ENCODE measurements at places on chromosomes 5 and 9.

DNA sequence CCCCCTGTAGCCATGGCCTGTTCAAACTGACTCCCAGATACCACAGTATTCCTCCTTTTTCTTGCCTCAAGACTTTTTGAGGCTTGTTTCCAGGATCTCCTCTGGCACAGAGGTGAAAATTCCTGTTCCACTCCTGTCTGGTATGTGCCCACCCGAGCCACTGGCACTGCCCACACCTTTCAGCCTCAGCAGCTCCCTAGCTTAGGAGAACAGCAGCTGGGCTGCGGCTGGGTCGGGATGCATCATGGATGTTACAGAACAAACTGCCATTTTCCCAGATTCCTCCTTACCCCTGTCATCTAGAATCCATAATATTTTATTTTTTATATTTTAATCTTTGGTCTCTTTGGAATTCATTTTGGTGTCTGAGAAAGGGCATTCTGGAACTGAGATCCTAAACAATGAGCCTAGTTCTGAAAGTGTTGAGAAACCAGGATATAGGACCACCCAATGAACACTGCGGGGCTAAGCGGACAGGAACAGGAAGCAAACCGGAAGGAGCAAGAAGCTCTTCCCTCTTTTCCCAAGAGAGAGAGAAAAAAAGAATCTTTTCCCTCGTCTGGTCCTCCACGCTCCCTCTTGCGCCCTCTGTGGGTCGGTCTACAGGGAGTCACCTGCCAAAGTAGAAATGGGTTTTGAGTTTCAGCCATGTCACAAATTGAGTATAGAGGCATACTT lies 12.5 kb downstream of the OR2S2 start:
- DNase-seq: no peak

DNA sequence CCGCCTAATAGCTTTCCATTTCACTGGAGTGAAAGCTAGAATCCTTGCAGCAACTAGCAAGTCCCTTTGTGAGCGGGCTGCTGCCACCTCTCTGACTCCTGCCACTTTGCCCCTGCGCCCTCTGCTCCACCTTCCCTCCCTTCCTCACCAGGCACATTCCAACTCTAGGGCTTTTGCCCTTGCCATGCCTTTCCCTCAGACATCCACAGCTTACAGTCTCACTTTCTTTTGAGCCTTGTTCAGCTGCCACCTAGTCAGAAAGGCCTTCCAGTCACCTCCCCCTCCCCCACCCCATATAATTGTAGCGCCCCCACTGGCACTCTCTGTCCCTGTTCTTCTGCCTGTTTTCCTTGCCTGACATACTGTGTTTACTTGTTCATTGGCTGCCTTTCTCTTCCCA lies 31.0 kb downstream of the CYSTM1 start:
- DNase-seq: no peak

GRCh38 chr5:126816649-126817048 lies 39.7 kb downstream of the LMNB1 start:
- no peak for DNase-seq

- no peak for DNase-seq
Measured at GRCh38 chr9:30597608-30598007, 1786.8 kb upstream of the ACO1 start.

DNA sequence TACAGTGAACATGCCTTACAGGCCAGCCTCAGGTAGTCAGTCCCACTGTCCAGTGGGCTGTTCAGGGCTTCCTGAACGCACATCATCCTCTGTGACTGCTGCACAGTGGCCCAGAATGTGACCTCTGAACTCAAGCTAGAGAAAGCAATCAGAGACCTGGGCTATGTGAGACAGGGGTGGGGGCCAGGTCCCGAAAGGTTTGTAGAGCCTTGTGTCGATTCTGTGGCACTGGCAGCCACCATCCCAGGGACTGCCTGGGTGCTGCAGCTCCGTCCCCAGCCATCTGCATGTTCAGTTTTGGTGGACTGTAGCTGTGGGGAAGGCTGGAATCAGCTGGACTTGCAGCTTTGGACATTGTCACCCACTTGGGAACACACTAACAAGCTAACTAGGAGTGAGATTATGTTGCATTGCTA lies 47.7 kb downstream of the MVB12B start:
- DNase-seq: no peak

DNA sequence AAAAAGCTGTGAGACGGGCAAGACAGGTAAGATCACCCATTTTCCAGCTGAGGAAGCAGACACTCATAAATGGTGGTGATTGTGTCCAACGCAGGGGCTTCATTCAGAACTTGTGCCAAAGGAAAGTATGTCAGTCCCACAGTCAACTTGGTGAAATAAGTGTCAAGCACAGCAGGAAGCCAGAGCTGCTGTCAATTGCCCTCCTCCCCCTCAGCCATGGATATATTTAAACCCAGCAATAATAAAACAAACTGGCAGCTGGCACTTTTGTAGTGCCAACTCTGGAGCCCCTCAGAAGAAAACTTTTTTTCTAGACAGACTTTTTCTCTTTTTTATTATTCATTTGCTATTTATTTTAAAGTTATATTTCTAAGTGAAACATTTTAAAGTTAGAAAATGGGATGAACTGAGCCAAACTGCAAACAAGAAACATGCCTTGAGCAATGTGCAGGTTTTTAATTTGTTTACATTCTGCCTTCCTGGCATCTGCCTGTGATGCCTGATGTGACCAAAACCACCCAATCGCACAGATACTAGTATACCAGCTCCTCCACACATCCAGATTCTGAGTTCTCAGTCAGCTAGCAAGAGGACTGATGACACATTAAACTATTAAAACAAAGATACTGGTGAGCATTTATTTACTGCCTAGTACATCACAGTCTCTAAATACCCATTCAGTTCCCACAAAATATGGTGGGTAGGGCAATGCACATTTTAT lies 17.0 kb downstream of the DMAC1 start:
- DNase-seq: no peak

GRCh38 chr5:110294281-110294680 lies 432.2 kb downstream of the TMEM232 start:
- DNase-seq: no peak

DNA sequence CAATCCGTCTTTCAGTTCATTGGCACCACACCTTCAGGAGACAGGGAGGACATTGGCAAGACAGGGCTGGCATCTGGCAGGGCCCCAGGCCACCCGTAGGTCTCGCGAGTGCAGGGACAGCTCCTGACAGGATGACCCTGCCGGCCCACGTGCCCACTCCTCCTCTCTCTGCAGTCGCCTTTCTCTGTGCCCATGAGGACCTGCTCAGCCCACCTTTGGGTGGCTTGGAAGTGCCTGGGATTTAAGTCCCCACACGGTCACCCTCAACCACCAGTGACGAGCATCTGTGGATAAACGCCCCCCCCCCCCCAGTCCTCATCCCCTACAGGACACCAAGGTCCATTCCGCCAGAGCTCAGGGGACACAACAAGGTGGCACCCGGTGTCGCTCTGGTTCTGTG lies 4.1 kb downstream of the MRPL36 start:
- DNase-seq: no peak

DNA sequence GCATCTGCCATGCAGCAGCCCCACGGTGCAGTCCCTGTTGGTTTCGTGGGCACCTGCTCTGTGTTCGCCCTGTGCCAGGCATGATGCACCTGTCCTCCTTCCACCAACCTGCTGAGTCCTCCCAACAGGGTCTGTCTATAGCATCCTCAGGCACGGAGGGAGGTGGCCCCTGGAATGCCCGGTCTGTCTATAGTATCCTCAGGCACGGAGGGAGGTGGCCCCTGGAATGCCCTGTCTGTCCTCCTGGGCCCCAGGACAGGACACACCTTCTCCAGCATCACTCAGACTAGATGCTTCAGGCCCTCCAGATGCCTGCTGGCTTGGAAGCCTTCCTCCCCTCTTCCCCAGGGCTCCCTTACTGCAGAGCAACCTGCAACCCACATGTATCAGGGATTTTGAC lies 9.9 kb upstream of the PHYHD1 start:
- no peak for DNase-seq

DNA sequence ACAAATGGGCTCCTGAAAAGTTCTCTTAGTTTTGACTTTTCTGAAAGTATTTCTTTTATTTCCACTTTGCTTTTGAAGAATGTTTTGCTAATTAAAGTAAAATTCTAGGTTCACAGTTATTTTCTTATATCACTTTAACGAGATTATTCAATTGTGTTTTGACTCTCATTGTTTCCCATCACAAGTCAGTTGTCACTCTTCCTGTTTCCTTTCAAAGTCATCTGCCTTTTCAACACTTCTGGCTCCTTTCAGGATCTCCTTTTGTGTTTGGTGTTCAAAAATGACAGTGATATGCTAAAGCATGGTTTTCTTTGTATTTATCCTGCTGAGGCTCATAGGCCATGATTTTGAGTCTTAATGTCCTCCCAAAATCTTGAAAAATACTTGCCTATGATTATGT lies 235.4 kb upstream of the TAS2R1 start:
- no peak for DNase-seq

DNA sequence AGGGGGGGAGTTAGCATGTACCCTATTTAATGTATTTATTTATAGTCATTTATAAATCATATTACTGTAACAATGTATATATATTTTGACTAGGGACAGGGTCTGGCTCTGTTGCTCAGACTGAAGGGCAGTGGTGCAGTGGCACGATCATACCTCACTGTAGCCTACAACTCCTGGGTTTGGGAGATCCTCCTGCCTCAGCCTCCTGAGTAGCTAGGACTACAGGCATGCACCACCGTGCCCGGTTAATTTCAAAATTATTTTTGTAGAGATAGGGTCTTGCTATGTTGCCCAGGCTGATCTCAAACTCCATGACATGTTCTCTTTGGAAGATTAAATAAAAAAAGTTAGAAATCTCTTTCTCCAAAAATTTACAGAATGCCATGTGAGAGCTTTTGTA lies 52.8 kb downstream of the ARHGEF28 start:
- DNase-seq: no peak

- DNase-seq: no peak
Measured at GRCh38 chr9:104313396-104314110, 190.5 kb upstream of the OR13F1 start.

DNA sequence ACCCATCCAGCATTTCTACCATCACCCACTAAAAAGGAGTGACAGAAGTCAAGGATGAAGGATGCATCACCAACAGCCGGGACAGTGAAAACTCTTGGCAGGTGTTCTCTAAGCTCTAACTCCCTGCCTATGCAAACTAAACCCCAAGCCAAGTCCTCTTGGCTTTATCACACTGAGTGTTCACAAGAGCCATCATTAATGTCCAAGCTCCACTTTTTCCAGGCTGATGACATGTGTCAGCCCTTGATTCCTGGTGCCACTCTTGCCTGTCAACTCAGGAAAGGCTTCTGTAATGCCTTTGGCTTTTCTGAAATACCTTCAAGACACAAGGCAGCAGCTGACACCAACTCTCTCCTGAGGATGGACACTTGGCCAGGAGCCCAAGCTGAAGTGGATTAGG lies 86.9 kb downstream of the NR6A1 start:
- no peak for DNase-seq

- no peak for DNase-seq
Measured at GRCh38 chr5:108728566-108729241, 19.0 kb upstream of the FER start.

DNA sequence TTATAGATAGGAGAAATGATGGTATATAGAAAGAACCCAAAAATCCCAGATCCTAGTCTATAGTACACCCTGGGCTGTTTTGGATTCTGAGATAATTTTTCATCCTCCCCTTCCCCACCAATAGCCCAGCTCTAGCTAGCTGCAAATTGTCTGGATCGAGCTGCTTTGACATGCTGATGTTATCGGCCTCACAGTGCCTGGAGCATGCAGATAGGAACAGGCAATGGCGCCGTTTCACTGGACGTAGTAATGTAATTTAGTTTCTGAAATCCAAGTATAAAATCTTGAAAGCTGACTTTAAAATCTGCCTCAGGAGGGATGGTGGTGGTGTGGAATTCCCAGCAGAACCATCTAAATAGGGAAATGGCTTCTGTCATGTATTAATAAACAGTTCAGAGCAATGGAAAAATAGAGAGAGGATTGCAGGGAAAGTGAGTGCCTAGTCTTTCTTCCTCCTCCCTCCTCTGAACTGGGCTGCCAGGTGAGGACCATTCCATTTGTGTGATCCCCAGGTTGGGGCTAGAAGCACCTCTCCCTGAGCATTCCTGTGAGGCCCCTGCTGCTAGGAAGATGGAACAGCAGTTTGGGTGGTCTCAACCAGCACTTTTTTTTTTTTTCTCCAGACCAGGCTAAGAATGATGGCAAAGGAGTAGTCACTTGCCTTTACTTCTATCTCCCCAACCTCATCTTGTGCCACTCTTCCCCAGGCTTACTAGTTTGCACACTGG lies 31.9 kb downstream of the FAM219A start:
- no peak for DNase-seq

- no peak for DNase-seq
Measured at GRCh38 chr5:159878988-159879471, 37.3 kb upstream of the ADRA1B start.

- no peak for DNase-seq
Measured at GRCh38 chr5:176550275-176550831, 1.2 kb downstream of the CDHR2 start.

- DNase-seq: no peak
Measured at GRCh38 chr9:95171596-95171995, 145.9 kb downstream of the FANCC start.

GRCh38 chr9:124802426-124802825 lies 25.5 kb downstream of the OLFML2A start:
- DNase-seq: no peak

- no peak for DNase-seq
Measured at GRCh38 chr5:148938522-148938882, 112.1 kb downstream of the ADRB2 start.

DNA sequence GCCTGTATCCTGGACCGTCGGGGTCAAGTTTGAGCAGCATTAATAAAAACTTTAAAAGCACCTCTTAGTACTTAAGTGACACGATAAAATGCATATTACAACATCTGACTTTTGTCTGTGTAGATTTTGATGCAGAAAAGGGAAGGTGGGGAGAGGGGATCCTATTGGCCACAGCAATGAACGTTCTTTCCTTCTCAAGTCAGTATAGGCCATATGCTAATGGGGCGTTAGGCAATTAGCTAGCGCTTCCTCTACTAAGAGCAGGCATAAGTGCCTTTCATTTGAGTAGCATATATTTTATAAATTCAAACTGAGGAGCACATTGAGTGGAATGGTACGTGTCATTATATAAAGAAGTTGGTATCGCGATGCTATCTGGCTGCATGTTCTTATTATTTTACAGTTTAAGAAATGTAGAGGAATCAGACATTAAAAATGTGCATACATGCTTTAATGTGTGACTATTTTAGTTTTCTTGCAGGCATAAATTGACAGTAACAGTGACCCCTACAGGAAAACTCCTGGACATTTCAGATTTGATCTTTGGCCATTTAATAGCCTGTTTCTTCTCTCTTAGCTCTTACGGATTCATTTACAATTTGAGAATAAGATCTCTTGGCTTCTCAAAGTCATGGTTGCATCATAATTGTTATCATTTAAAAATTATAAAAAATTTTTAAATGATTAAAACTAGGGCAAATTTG lies 1.1 kb upstream of the GNA14 start:
- no peak for DNase-seq

DNA sequence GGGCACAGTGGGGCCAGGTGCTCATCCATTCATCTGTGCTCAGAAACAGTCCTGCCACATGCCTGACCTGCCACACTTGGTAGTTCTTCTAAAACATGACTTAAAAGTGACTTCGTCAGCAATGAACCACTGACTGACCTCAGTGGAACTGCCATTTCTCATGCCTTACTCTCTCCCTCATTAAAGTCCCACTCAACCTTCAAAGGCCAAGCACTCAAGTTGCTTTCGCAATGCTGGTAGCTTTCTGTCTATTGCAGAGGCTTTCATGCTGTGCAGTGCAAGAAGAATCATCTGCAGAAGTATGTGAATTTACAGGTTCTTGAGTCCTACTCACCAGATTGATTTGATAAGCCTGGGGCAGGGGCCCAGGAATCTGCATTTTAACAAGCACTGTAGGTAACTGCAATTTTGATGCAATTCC lies 23.9 kb downstream of the B4GALT1 start:
- DNase-seq: no peak
